Head of caudate nucleus (tissue), 42 donors: ENCODE measurements at places on chromosomes 6 and 20.

DNA sequence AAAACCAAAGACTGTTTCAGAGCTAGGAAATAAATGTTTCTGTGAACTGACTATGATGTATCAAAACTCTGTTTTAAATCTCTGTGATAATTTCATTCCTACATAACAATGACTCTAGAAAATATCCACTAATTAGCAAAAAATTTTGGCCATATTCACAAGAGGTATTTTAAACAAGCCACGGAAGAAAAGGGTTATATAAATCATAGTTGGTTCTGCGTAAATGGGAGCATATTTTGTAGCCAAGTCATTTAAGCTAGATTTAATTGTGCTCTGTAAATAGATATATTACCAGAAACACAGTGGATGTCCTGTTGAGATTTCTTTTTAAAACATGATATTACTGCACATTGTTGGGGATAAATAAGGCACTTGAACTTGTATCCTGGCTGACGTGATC, 416.5 kb upstream of the PLCB4 start:
- no peak for DNase-seq

DNA sequence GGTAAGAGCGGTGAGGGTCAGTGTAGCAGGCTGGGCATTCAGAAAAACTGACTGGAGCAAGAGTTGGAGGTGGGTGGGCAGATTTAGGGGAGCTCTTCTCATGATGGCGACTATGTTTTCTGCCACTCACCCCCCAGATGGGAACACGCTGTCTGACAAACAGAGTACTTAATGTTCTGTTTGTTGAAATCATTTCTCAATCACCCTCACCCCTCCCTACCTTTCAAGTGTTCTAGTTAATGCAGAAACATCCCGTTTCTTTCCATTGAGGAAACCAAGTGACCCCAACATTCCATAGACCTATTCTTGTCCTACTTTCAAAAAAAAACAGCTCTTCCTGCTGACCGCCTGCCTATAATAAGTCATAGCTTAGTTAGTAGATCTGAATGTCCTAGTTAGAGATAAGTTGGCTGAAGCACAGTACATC, 132.5 kb upstream of the NEDD9 start:
- no peak for DNase-seq

DNA sequence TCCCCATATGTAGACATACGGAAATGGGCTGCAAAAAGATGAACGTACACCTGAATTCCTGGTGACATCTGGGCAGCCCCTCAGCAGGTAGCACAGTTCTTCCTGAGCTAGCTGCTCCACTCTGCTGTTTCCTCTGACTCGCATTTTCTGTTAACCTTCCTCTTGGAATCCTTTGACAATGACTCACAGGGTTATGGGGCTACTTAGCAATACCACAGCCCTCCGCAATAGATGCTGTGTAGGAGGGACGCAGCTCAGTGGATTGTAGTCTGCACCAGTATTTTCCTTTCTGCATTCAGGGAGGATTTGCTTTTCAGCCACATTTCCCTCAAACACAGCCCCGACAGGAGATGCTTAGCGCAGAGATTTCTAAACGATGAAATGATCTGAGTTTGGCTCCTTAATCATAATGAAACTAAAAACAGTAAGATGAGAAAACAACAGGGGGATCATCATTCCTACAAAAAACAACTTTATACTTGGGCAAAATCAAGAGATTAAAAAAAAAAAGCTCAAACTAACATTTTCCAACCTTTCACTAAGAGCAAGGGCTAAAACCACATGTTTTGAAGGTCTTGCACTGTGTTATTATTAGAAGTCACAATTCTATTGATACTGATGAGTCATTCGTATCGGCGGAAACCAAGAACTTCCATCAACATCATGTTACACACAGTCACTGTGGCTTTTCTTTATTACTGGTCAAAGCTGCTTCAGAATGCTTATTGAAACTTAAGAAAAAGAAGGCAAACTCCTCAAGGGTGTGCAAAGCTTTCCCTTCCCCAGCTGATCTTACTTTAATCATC, 12.2 kb downstream of the BACH2 start:
- DNase-seq, result no peak

GRCh38 chr6:23414051-23414445, 712.0 kb upstream of the NRSN1 start:
- DNase-seq, result no peak

DNA sequence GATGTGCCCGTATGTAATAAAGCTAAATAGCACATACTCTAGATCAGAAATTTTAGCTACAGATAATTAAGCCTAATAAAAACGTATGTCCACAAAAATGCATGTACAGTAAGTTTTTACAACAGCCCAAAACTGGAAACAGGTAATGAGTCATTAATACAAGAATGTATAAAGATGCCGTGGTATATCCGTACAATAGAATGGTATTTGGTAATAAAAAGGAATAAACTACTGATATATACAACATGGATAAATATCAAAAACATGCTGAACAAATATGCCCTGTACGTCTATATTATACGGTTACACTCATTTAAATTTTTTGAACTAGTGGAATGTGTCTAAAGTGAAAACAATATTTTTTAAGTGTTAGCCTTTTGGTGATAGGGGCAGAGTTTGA, 128.2 kb upstream of the ADGRB3 start:
- no peak for DNase-seq

DNA sequence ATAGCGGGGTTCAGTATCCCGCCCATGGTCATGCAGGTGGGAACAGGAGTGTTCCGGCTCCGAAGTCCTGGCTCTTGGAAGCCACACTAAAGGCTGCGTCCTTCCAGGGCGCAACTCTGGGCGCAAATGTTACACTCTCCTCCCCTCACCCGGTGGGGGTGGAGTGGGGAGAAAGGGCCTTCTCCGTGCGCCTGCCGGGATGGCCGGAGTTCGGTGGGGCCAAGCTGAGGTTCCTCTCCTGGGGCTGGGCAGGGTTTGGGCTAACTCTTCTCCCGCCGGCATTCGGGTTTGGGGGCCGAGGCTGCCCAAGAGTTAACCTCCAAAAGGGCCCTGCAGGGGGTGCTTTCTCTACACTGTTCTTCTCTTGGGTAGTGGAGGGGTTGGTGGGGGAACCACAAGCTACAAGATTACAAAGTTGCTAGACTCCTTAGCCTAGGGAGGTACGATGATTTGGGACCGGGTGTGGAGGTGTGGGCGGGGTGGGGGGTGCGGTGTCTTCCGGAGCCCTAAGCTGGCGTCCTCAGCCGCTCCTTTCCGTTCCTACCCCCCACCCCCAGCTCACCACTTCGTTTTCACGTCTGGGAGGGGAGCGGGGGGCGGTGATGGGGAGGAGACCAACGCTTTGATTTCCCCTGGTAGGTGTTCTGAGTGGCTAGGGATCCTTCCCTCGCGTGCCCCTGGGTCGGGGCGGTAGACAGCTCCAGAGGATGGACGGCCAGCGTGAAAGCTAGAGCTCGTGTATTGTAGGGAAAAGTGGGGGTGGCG, 12.3 kb downstream of the NRN1 start:
- no peak for DNase-seq

- DNase-seq, result no peak
Measured at GRCh38 chr20:15643713-15644112, 929.5 kb downstream of the KIF16B start.

- DNase-seq, result no peak
Measured at GRCh38 chr6:20432692-20433091, 31.0 kb downstream of the E2F3 start.

- no peak for DNase-seq
Measured at GRCh38 chr6:153927867-153928266, 111.2 kb upstream of the OPRM1 start.
